ENCODE measurements at places on chromosomes 2 and 18. TPM values are rescaled to one million over a fixed set of nuclear protein-coding genes. Genes with fewer than 3 reads are reported as not detected.

SLC39A10 gene
- 17.4 TPM for total RNA-seq

RAD51AP2 gene
- not detected for total RNA-seq

MSTN gene
- not detected for total RNA-seq

DAW1 gene
- 2.1 TPM for total RNA-seq

FN1 gene
- total RNA-seq = 179 TPM

Measured in A549 treated with AZD2906 at 1 μM for 4 hours (cell line).